CD4-positive, alpha-beta T cell treated with Interleukin-1 beta for 1 hour (primary cell): ENCODE measurements at places on chromosomes 1 and 21.
A peak's percentile ranks its signal among the peaks of the same experiment; 100 is the strongest.

DNA sequence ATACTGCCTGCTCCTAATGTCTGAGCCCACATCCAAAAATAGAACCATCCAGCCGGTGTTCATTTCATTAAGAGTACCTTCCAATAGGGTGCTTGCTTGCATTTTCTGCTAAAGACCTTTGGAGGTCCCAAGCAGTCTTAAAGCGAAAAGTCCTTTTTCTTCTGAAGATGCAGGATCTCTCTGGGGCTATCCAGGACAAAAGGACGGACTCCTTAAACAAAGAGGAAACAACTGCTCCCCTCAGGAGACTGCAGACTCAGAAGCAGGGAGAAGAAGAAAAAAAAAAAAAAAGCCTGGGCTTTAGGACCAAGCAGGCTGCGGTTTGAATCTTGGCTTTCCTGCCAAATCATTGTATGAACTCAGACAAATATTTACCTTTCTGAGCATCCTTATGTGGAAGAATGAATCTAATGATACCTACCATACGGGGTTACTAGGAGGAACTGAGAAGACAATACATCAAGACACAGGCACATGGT lies 204.0 kb downstream of the PLPP3 start:
- no peak for DNase-seq

DNA sequence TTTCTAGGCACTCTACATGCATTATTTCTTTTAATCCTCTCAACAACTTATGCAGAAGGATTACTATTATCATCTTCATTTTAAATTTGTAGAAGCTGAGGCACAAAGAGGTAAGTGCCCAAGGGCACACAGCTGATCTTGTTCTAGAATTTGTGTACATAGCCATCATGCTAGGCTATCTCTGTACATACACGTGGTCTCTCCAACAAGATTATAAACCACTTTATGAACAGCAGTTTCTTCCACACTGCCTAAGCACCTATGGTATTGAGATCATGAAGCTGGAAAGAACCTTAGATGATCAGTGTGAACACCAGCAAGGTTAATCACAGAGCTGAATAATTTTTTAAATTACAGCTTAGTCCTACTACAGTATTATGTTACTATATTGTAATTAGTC lies 28.9 kb downstream of the UCHL5 start:
- no peak for DNase-seq

DNA sequence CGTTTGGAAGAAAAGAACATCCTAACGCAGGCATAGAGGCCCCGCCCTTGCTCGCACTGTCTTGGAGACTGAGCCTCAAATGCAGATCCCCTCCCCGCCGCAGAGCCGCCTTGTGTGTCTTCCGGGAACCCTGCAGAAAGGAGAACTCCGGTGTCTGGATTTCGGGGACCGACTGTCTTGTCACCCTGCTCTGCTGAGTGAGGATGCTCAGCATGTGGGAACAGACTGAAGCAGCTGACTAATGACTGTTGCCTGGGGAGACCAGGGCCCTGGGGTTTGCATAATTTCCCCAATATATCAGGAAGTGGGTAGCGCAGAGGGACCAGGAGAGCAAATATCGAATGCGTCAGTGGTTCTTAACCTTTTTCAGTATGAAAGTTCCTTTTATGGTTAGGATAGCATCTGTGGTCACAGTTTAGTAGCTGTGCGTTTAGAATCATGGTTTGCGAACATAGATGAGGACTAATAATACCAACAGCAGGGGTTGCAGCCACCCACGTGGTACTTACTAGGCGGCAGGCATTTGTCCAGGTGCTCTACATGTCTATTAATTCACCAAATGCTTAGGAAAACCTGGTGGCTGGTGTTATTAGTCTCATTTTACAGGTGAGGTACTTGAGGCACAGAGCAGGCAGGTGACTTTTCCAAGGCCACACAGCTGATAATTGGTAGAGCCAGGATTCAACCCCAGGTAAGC lies 14.3 kb downstream of the GPR137B start:
- DNase-seq: peak; percentile 62

- no peak for DNase-seq
Observed at GRCh38 chr1:56688522-56689026, 43.5 kb downstream of the PRKAA2 start.

GRCh38 chr1:197911857-197912696 lies 5.1 kb upstream of the LHX9 start:
- no peak for DNase-seq

- peak; percentile 34 for DNase-seq
Observed at GRCh38 chr1:21175670-21176581, 771 bp downstream of the EIF4G3 start.

DNA sequence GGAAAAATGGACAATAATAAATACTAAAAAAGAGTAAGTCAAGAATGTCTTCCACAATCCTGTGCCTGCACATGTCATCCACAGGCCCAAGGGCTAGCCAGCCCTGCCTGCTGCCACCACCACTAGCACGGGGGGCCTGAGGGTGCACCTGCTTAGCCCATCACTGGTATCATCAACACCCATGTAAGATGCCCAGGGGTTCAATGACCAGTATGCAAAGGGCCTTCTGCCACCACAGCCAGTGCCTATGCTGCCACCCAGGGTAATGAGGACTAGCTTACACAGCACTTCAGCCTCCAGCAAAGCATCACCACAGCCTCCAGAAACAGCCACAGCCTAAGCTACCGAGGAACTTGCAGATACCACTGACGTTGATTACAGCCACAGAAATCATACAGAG lies 46.3 kb downstream of the POFUT2 start:
- no peak for DNase-seq
